Stimulated activated CD8-positive, alpha-beta memory T cell treated with anti-CD3 and anti-CD28 coated beads, Interleukin-2, amount 100 ng/mL, for 1 hour (primary cell): ENCODE measurements at places on chromosomes 4 and X.

DNA sequence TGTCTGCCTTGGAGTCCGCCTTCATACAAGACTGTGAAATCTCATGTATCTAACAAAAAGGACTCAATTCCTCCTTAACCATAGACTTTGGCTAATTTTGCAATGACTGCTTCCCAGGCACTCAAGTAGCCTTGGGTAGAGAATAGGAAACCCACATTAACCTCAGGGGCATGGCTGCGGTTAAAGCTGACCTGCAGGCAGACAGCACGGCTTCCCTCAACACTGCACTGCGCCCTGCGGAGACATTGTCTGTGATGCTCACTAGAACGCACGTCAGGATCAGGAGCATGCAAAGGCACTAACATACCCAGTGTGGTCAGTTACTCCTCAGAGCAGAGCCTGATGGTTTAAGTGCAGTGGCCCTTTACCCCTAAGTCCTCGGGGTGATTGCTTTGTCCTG is 10.3 kb upstream of the GPR143 start:
- no peak for DNase-seq

DNA sequence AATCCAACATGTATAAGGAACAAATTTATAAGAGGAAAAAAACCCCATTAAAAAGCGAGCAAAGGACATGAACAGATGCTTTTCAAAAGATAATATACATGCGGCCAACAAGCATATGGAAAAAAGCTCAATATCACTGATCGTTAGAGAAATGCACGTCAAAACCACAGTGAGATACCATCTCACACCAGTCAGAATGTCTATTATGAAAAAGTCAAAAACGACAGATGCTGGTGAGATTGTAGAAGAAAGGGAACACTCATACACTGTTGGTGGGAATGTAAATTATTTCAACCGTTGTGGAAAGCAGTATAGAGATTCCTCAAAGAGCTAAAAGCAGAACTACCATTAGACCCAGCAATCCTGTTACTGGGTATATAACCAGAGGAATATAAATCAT is 465.4 kb downstream of the TMA16 start:
- DNase-seq: no peak

DNA sequence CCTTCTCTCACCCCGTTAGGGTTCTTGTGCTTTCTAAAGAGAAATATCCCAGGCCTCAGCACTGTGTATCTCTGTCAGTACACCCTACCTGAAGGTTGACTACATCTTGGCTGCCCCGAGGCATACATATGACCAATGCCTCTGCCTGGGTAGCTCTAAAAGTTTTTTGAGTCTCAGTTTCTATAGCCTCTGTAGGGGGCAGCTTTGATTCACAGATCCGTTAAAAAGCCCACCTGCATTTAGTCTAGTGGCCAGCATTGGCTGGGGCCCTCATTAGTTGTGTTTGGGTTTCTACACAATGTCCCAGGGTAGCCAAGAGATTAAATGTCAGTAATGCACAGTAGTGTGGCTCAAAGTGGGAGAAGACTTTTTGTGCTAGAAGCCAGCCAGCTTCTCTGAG is 151.1 kb downstream of the CFAP299 start:
- no peak for DNase-seq

DNA sequence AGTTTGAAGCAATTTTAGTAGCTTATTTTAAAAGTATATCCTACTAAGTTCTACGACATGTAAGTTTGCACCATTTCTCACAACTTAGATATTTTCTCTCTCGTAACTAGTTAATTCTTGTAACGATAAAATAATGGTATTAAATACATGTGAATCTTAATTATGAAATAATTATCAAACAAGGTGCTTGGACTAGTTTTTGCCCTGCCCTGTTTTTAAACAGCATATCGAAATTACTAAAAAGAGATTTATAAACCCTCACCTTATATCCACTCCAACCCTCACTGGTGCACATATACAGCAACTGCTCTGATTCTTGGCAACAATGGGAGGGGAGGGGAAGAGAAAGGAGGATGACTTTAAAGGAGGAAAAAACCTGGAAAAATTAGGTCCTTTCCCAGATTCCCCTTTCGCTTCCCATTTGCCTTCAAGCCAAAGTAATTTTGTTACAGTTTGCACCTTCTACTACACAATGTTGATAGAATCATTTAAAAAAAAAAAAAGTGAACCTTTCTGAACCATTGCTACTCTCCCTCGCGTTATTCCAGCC is 820 bp upstream of the MAB21L2 start:
- no peak for DNase-seq

GRCh38 chrX:8919801-8920200 is 114.1 kb downstream of the FAM9B start:
- no peak for DNase-seq

DNA sequence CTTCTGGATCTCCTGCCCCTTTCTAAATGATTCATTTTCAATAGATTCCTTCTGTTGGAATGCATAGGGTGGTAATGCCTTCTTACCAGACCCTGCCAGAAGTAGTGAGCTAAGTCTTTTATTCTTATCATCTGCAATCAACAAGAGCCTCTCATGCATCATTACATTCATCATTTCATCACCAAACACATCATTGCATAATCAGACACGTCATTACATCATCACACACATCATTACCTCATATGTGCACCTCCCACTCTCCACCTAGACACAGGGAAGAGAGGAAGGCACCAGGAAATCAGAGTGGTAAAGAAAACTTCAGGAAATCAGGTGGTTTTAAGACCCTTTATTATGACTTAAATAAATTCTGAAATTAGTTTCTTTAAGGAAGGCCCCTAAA is 45.0 kb downstream of the VCX2 start:
- no peak for DNase-seq

DNA sequence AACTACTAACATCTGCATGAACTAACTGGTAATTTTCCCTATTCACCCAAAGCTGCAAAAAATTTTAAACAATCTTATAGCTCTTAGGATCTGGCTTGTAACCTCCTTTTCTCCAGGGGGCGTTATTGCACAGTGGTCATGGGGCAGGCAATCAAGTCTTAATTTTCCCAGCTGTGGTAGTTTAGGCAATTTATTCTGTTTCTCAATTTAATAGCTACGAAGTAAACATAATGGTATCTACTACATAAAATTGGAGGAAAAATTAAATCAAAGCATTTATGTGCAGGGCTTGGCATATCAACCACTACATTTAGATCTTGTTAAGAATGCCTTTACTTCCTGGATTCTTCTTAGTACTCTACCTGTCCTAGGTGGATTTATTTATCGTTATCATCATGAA is 137.4 kb upstream of the GUCY1A1 start:
- no peak for DNase-seq

GRCh38 chr4:188417181-188417580 is 277.9 kb downstream of the TRIML1 start:
- no peak for DNase-seq

DNA sequence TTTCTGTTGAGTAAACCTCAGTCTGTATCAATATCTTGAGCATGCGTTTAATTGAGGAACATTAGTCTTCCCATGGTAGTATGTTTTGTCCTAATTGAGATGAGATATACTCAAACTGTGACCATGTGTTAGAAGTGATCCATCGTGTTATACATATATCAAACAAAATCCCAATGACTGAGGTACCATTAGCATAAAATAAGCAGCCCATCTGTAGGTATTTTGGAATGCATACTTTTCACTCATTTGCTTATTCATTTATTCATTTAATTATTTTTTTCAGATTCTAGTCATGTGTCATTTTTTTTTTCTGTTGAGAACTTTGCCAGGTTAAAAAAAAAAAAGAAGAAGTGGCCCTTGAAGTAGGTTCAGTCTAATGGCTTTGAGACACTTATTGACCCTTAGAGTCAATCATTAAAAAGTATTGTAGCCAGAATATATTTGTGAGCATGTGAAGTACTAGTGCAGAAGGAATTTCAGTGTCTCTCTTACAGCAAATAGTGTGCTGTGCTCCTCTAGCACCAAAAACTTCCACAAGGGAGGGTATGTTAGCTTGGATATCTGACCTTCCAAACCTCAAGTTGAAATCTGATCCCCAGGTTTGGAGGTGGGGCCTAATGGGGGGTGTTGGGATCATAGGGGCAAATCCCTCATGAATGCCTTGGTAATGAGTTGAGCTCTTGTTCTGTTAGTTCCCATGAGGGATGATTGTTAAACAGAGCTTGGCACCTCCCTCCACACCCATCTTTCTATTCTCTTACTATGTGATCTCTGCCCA is 130.8 kb upstream of the NPY2R start:
- DNase-seq: no peak

DNA sequence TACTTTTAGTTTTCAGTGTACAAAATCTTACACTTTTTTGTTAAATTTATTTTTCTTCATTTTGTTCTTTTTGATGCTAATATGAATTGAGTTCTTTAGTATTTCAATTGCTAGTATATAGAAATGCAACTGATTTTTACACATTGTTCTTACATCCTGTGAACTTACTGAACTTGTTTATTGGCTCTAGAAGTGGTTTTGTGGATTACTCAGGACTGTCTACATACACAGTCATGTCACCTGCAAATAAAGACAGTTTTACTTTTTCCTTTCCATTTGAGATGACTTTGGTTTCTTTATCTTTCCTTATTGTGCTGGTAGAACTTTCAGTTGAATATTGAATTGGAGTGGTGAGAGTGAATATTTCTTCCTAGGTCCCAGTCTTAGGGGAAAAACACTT is 40.8 kb upstream of the ANXA10 start:
- no peak for DNase-seq
